Activated naive CD8-positive, alpha-beta T cell treated with anti-CD3 and anti-CD28 coated beads, Interleukin-2, amount 50 U/mL, for 16 hours (primary cell): ENCODE measurements at places on chromosomes 6 and 20.
A peak's percentile ranks its signal among the peaks of the same experiment; 100 is the strongest.

GRCh38 chr6:28675600-28675999 is 149.9 kb downstream of the GPX5 start:
- no peak for DNase-seq

DNA sequence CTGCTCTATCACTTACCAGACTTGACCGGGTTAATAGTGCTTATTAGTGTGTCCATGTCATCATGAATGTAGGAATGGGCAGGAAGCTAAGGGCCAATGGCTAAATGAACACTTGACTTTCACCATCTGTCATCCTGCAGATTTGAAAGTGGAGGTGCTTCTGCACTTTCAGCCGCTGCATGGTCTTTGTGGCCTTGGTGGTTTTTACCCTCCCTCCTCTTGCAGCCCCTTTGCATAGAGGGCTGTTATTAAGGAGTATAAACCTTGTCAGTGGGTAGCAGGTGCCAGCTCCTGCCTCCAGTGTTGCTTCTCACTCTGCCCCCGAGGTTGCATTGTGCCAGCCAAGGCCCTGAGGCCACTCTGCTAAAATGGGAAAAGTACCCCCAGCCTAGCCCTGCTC is 122.2 kb upstream of the TNFAIP3 start:
- no peak for DNase-seq

DNA sequence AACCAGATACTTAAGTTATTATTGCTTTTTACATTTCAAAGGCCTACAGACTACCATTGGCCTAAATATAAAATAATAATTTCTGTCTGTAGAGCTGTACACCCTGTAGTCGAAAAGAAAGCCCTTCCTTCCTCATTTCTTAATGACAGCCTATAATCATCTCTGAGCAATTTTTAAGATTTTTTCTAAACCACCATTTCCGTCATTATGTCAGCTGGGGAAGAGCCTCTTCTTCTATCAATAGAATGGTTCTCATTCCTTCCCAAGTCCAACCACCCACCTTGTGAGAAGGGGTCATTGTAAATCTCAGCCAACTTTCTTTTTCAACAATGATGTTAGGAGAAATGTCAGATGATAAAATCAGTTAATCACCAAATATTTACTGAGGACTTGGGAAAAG is 91.8 kb downstream of the PLEKHG1 start:
- no peak for DNase-seq

- no peak for DNase-seq
Observed at GRCh38 chr20:21159658-21160380, 33.9 kb downstream of the KIZ start.

GRCh38 chr20:38007526-38007925 is 25.7 kb downstream of the TTI1 start:
- DNase-seq = no peak

DNA sequence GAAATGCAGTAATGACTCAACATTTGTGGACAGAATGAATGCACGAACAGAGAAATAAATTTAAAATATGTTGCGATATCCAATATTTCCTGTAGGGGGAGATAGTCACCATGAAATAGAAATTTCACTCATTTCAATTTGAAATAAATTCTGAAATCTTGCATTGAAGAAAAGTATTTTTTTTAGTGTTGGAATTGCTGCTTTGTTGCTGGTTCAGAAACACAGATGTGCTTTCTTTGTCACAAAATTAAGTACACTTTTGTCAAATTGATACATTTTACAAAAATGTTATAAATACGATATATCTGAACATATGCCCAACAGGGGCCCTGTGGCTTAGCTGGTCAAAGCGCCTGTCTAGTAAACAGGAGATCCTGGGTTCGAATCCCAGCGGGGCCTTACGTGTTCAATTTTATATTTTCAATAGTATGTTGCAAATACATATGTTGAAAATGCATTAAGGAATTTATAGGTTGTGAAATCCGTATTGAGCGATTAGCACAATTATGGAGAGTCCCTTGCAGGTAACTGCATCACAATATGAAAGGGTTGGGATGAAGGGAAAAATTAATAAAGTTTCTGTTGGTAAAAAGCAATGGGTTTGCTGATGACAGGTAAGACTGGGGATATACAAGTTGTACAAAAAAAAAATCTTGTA is 85.4 kb upstream of the PRSS16 start:
- no peak for DNase-seq

DNA sequence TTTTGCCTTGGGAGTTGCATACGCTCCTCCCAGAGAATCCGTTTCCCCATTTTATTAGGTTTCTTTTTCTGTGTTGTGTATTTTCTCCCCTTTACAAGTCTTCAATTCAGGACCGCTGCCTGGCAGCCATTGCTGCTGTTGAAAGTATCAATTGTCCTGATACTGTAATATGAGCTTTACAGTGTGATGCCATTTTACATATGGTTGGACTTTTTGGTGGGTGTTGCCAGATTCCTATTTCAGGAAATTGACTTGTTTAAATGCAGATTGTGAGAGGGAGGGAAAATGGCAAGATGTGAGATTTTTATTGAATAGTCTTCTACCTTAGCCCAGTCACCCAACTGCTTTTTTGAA is 1.2 kb downstream of the PANK2 start:
- no peak for DNase-seq

DNA sequence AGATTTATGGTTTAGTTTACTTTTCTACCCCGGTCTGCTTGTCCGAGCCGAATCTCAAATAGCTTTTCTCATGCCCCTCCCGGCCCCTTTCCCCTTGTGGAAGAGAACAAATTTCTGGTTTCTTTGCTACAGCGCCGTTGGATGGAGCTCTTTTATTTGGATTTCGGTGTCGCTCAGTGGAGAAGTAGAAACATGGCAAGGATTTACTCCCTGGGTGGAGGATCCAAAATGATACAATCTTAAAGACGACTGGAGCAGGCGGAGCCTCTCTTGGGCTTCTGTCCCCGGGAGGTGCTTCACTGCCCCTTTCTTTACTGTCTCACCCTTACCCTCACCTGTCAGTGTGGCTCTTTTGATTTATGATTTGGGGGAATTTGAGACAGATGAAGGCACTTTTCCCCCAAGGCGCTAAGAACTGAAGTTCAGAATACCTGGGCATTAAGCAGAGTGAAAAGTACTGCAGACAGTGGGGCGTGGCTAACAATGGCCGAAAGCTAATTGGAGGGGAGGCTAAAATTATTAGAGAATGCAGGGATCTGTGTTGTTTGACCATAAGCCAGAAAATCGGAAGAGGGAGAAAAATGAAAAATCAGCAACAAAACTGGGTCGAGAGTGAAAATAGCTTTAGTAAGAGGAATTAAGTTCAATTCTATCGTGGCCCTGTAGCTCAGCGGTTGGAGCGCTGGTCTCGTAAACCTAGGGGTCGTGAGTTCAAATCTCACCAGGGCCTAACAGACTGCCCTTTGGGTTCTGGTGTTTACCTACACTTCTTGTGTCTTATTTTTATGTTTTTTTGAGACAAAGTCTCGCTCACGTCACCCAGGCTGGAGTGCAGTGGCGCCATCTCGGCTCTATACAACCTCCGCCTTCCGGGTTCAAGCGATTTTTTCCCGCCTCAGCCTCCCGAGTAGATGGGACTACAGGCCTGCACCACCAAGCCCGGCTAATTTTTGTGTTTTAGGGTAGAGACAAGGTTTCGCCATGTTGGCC is 145.1 kb upstream of the ZNF184 start:
- no peak for DNase-seq

DNA sequence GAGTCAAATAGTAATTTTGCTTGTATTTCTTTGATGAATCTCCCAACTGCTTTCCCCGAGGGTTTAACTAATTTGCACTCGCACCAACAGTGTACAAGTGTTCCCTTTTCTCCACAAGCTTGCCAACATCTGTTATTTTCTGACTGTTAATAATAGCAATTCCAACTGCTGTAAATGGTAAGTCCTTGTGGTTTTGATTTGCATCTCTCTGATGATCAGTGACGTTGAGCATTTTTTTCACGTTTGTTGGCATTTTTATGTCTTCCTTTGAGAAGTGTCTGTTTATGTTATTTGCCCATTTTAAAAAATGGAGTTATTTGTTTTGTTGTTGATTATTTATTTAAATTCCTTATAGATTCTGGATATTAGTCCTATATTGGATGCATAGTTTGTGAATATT is 399.8 kb upstream of the MAN1A1 start:
- DNase-seq = no peak

- DNase-seq = no peak
Observed at GRCh38 chr6:138680085-138680484, 93.5 kb upstream of the CCDC28A start.

GRCh38 chr6:98525860-98526259 is 308.5 kb upstream of the POU3F2 start:
- DNase-seq = no peak

DNA sequence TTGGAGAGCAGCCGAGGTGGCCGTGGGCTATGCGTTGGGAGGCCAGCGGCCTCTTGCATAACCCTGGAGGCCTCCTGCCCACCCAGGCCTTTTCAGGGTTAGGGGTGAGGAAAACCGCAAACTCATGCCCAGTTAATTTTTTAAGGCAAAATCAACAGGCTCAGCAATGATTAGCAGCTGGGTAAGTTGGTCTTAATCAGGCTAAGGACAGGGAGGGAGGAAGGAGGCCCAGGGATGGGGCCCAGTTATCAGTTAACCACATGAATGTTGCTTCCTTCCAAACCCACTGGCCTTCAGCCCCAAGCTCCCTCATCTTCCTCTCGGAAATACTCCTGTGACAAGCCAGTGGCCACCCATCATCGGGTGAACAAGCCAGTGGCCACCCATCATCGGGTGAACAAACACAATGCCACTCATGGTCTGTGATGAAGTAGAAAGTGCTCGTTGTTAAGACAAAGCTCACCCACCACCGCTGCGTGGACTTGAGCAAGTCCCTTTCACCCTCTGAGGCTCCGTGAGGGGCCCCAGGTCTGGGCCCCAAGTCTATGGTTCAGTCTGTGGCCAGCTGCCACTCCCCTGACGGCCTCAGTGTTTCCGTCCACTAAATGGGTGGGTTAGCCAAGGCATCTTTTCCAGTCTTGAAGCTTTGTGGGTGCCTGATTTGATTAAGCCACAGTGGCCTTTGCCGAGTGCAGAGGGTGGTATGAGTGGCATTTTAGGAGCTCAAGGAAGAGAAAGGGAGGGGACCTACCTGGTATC is 39.4 kb downstream of the HNF4A start:
- no peak for DNase-seq

GRCh38 chr6:21084656-21085055 is 508.9 kb upstream of the SOX4 start:
- no peak for DNase-seq

- no peak for DNase-seq
Observed at GRCh38 chr6:160431226-160431625, 83.0 kb downstream of the SLC22A3 start.

- no peak for DNase-seq
Observed at GRCh38 chr6:113871975-113872374, 14.8 kb downstream of the MARCKS start.

DNA sequence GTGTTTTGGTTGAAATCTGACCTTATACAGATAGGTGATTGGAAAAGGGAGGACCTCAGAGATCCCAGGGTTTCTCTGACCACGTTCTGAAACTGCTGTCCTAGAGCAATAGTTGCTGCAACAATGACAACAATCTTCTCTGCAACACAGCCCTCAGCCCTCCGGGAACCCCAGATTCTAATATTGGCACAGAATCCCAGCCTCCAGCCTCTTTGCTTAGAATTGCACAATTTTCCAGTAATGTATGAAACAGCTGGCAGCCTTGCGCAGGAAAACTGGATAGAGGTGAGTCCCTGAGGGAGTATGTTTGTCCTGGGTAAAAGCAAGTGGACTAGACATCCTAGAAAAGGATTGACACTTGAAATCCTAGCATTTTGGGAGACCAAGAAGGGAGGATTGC is 30.4 kb upstream of the PNRC1 start:
- DNase-seq = no peak

DNA sequence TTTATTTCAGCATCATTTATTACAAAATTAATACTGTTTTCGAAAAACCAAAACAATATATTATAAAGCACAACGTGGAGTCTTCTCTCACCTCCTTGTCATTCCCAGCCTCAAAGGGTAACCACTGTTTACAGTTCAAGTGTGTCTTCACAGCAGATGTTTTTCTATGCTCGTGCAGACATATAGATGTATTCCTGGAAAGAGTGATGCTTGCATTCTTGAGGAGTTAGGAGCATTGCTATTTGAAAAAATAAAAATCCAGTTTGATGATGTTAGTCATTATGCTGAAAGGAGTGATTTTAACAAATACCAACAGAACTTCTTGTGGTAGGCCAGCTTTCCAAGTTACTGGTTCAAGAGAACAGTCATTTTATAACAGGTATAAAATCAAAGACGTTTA is 234.9 kb downstream of the BCKDHB start:
- DNase-seq = no peak

DNA sequence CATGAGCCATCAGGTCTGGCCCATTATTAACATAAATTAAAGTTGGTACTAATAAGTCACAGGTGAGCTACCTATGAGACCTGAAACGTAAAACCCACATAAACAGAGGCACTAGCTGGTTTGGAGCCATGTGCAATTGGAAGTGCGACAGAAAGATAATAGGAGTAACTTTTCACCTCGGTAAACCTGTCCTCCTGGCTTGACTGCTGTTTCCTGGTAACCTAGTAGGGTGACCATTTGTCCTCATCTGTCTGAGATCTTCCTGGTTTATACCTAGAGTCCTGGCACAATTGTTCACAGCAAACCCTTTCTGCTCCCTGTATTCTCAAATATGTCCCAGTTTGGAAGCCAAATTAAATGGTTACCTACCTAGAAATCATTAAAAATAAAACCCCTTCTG is 7.4 kb downstream of the TBC1D20 start:
- DNase-seq = no peak

DNA sequence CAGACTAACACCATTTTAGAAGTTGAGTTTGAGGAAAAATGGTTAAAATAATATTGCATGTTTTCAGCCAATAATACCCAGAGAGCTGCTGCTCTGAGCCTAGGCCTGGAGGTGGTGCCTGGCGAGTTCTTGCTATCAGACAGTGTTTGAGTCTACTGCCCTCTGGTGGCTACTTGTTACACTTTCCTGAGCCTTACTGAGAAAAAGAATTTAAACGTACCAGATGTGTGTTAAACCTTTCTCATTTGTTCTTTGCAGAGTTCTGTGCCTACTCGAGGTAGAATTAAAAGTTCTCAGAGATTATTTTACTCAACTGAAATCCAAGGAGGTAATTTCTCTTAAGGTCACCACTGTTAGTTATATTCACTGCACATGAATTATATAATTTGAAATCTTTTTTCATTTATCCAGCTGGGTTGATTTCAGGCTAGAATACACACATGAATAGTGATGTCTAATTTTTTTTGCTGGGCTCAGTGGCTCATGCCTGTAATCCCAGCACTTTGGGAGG is 38.2 kb downstream of the SHLD1 start:
- peak; percentile 57 for DNase-seq

- no peak for DNase-seq
Observed at GRCh38 chr20:24756292-24757025, 192.6 kb upstream of the CST7 start.

- no peak for DNase-seq
Observed at GRCh38 chr6:17790489-17790888, 83.8 kb upstream of the NUP153 start.

GRCh38 chr6:13831615-13832014 is 17.3 kb upstream of the MCUR1 start:
- DNase-seq = no peak
